ENCODE measurements at places on chromosomes 7 and 10. TPM values are rescaled to one million over a fixed set of nuclear protein-coding genes. Genes with fewer than 3 reads are reported as not detected.

The GNAT3 gene
- total RNA-seq = not detected

The TSPAN13 gene
- total RNA-seq = 32.6 TPM

The EPDR1 gene
- 5.3 TPM for total RNA-seq

The TRIL gene
- total RNA-seq = not detected

The SRGN gene
- total RNA-seq = 0.26 TPM

The SH2D4B gene
- under 0.01 TPM for total RNA-seq

The NPC1L1 gene
- total RNA-seq = under 0.01 TPM

The SLC16A12 gene
- total RNA-seq = not detected

The HOXA7 gene
- total RNA-seq = not detected

The PLPP4 gene
- total RNA-seq = 0.13 TPM

The ASB10 gene
- not detected for total RNA-seq

The SPDYE2 gene
- total RNA-seq = not detected

The HOXA11 gene
- not detected for total RNA-seq

The FAM180A gene
- not detected for total RNA-seq

The FOXP2 gene
- 5.3 TPM for total RNA-seq

The PKD2L1 gene
- not detected for total RNA-seq

The MRLN gene
- total RNA-seq = not detected

The PPP1R3C gene
- total RNA-seq = 17.4 TPM

The CUZD1 gene
- total RNA-seq = 0.79 TPM

The CPA2 gene
- total RNA-seq = not detected

The DLX5 gene
- total RNA-seq = 0.13 TPM

The CNNM1 gene
- under 0.01 TPM for total RNA-seq

The MMRN2 gene
- total RNA-seq = 6.1 TPM

The CTNNA3 gene
- not detected for total RNA-seq

The RAB11FIP2 gene
- 12.6 TPM for total RNA-seq

The HABP2 gene
- not detected for total RNA-seq

The FFAR4 gene
- not detected for total RNA-seq

The OR9A2 gene
- 0.26 TPM for total RNA-seq

The ADCY1 gene
- 1.0 TPM for total RNA-seq

The ZNF775 gene
- 3.5 TPM for total RNA-seq

The TUBAL3 gene
- total RNA-seq = 0.26 TPM

The DEPP1 gene
- 0.26 TPM for total RNA-seq

The ZNF735 gene
- not detected for total RNA-seq

The CYP3A5 gene
- 3.7 TPM for total RNA-seq

The PPP1R17 gene
- total RNA-seq = not detected

The MBL2 gene
- not detected for total RNA-seq

The KCNIP2 gene
- total RNA-seq = 0.51 TPM

The C7orf57 gene
- total RNA-seq = 2.4 TPM

Measured in bronchial epithelial cell (primary cell).